ENCODE measurements at places on chromosomes 6 and 20.

DNA sequence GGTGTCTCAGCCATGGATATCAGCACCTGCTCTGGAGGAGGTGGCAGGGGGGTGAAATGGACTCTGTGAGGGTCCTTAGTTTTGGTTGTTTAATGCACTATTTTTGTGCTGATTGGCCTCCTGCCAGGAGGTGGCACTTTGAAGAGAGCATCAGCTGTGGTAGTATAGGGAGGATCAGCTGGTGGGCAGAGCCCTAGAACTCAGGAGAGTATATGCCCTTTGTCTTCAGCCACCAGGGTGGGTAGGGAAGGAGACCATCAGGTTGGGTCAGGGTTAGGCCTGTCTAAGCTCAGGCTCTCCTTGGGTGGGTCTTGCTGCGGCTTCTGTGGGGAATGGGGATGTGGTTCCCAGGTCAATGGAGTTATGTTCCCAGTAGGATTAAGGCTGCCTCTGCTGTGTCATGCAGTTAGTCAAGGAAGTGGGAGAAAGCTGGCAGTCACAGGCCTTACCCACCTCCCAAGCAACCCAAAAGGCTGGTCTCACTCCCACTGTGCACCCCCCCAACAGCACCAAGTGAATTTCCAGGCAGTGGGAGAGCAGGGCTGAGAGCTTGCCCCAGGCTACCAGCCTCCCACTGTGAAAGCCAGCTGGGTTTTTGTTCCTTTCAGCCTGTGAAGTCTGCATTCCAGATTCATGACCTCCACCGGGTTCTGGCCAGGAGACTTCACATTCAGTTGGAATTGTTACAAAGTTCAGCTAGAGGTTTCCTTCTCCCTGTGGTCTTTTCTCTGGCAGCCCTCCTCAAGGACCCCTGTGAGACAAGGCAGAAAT, 5.7 kb upstream of the OSTM1 start:
- no peak for DNase-seq

DNA sequence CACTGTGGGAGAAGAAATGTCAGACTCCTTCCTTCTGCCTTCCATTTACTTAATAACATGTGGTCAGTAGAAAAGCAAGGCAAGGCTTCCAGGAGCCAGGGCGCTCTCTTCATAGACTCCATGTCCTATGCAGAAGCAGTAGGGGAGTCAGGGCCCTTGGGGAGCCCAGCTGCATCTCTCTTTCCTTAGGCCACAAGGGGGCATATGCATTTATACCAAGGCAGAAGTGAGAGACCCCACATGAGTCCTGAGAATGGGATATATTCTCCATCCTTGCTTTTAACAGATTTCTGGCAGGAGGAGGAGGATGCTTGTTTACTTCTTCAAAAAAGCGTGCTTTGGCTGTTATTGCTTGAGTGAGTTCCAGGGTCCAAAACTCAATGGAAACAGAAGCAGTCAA, 198.5 kb downstream of the HIVEP2 start:
- no peak for DNase-seq

DNA sequence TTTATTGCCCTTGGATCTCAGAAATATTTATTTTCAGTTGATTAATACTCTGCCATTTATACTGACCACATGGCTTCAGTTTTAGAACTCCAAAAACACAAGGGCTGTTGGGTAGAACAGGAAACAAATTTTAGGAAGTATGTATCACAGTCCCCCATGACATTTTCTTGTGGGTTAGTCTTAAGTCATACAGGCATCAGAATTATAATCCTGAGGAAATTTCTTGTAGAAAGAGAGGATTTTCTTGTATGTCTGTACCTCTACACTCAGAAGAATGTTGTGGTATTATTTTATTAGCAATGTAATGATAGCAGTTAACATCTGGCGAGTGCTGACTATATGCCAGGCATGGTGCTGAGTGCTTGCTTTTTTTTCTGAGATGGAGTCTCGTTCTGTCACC, 302.9 kb downstream of the CLIC5 start:
- DNase-seq, result no peak

DNA sequence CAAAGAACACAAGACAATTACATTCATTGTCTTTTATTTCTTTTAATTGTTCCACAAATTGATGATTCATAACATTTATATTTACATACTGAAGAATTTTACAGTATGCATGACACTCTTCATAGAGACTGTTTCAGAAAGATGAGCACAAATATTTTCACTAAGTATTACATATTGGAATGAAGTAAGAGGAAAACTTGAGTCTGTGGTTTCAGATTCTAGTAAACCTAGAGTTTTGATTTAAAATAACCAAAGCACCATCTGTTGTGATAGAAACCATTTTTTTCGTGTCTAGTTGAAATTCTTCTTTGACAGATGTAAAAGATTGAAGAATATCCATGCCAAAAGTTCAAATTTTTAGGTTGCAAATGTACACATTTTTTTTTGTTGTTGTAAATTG, 32.1 kb upstream of the OPN5 start:
- DNase-seq, result no peak

DNA sequence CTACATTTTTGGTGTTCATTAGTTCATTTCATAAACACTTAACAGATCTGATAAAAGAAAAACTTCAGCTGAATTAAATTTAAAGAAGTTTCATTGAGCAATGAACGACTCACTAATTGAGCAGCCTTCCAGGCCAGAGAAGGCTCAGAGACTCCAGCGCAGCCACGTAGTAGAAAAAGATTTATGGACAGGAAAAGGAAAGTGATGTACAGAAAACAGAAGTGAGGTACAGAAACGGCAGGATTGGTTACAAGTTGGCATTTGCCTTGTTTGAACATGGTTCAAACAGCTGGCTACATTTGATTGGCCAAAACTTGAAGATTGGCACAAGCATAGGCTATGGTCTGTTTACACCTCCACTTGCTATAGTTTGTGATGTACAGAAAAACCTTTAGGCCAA, 166.3 kb upstream of the DTNBP1 start:
- no peak for DNase-seq

DNA sequence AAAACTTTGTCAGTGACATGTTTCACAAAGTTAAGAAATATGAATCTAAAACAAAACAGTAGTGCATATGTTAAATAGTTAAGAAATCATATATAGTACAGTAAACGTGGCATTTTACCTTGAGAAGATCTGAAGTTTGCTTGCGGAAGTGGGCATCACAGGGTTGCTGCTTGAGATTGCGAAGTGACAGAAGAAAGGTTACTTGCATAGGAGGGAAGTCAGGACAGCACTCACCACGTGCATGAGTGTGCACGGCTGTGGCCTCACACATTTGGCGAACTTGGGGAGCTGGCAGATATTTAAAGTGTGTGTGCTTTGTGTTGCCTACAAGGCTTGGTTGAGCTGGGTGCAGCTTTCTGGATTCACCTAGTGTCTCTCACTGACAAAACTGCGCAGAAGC, 431.5 kb upstream of the ARID1B start:
- no peak for DNase-seq

DNA sequence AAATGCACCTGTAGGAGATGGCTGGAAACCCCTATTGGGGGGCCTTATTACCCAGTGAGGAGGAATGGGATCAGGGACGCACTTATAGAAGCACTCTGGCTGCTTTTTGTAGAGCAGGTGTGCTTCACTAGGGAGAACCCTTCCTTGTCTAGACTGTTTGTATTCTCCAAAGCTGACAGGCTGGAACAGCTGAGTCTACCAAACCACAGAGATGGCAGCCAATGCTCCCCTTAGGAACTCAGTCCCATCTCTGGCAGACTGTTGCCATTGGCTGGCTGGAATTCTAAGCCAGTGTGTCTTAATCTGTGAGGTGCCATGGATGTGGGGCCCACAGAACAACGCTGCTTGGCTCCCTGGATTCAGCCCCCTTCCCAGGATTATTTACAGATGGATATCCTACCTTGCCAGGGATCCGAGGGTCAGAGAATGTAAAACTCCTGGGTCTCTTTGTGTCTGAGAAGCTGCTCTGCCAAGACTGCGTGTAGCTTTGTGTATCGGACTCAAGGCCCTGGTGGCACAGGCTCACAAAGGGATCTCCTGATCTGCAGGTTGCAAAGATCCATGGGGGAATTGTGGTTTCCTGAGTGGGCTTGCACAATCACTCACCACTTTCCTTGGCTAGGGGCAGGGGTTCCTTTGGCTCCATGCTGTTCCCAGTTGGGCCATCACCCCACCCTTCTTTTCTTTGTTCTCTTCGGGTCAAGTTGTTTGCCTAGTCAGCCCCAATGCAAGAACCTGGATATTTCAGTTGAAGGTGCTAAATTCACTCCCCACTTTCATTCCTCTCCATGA, 26.1 kb downstream of the C6orf52 start:
- no peak for DNase-seq

DNA sequence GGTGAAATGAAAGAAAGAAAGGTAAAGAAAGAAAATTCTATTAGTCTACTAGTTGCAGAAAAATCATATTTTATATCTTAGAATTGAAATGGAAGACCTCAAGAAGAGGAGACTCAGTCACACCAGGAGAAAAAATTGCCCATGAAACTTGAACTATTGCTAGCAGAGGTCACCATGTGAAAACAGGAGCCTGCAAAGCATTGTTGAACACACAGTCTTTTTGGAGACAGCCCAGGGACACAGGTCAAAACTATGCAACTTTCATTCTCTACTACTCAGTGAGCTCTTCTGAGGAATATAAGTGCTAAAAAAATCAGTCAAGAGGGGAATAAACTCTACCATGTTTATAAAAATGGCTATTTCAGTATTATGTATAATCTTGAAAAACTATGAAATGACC, 89.8 kb upstream of the TENT5A start:
- no peak for DNase-seq

DNA sequence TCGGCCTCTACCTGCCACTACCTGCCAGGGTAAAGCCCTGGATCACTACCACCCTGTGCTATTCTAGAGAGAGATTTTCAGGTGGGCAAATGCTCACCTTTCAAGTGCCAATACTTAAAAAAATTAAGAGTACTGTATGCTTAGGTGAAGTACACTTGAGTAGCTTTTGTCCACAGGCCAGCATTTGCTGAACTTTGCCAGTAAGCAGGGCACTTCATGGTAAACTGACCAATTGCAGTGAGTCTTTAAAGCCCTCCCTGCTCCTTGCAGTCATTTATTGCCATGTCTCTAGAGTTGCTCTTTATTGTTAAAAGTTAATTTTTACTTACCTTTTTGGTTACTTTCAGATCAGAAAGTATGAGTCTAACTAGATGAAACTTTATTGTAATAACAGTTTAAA, 58.5 kb downstream of the PLAGL1 start:
- no peak for DNase-seq

DNA sequence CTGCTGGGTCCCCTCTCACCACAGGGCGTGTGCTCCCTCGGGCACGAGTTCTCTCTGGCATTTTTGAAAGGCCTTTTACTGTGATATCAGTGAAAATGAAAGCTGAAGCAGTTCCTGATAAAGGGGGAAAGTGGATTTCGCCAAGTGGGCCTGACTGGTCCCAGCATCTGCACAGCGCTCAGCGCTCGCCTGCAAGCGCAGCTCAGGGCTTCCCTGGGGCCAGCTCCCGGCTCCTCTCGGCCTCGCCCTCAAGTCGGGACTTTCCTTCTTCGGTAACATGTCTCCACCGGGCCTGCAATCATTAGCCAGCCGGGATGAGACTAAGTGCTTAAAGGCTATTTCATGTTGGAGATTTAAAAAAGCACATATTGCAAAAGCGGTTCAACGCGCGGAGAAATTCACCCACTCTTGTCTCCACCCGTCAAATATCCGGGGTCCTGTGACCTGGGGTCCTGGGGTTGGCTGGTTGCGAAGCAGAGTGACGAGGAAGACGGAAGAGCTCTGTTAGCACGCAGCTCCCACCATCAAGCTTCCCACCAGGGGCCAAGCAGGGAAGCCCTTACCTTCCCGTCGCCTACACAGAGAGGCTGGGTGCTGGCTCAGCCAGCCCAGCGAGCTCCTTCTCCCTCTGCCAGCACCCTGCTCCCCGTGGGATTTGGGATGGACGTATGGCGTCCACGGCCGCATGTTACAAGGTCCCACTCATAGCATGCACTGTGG, 114.1 kb downstream of the SMOC2 start:
- DNase-seq, result no peak

DNA sequence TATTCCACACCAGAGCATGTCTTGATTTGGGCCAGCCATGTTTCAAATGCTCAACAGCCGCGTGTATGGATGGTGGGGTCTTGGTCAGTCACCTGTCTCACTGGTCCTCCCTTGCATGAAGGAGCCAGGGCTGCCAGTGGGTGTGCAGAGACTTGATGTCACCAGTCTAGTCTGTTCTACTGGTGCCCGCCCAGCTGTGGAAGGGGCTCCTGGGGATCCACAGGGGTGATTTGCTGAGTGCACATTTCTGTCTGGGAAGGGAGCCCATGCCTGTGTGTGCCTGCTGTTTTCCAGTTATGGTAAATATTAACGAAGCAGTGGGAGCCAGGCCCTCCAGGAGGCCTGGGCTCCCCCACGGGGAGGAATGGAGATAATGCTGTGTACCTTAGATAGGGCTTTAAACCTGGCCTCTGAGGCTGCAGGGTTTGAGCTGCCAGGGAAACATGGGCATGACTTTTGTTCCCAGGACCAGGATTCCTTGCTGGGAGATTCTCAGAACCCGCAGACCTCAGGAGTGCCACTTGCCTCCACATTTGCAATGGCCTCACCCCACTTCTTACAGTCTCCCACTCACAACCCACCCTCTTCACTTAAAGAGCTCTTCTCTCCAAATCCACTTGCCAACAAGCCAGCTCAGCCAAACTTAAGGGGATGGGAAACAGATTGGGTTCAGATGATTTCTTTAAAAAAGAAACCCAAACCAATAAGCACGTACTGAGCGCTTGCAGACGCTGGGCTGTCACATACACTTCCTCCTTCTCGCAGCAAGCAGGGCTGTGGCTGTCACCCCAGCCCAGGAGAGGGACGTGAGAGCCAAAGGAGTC, 54.1 kb downstream of the VEGFA start:
- no peak for DNase-seq

GRCh38 chr6:132060591-132060990, 109.4 kb upstream of the CCN2 start:
- DNase-seq, result no peak

GRCh38 chr20:61940976-61941720, 124.5 kb downstream of the TAF4 start:
- DNase-seq, result no peak

- no peak for DNase-seq
These were observed 198.7 kb downstream of the MOXD1 start for GRCh38 chr6:132202574-132202973.

DNA sequence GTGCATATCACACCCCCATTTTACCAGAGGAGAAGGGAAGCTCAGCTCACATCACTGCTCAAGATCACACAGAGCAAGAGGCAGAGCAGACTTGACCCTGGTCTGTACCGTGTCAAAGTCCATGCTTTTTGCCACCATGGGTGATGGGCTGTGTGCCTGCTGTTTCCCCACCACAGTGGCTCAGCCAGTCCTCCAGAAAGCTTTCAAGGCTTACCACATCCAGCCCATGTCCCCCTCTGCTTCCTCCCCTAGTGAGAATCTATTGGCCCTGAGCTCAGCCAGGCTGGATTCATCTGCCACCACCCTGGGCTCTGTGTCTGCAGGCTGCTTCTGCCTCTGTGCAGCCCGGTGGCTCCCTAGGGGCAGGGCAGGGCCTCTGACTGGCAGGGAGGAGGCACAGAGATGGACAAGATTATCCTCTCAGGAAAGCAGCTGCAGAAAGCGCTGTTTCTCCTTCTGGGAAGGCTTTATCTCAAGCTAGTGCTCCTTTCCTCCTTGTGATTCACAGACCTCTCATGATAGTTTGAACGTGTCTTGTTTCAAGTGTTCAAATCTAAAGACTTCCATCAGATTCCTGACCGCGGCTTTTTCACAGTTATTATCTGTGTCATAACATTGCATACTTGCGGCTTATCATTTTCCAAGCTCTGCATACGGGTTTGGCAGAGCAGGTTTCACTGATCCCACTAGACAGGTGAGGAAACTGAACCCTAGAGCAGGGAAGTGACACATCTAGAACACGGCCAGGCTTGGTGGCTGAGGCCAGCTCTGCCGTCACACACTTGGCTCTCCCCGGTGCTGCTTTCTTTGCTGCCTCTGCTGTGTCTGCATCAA, 37.4 kb downstream of the VEGFA start:
- DNase-seq, result no peak

- DNase-seq, result no peak
These were observed 73.5 kb downstream of the SOX4 start for GRCh38 chr6:21666853-21667681.

Measured in effector memory CD4-positive, alpha-beta T cell (primary cell).